CD4-positive, alpha-beta T cell treated with Interleukin-1 beta for 1 hour (primary cell): ENCODE measurements at places on chromosomes 5 and 9.

DNA sequence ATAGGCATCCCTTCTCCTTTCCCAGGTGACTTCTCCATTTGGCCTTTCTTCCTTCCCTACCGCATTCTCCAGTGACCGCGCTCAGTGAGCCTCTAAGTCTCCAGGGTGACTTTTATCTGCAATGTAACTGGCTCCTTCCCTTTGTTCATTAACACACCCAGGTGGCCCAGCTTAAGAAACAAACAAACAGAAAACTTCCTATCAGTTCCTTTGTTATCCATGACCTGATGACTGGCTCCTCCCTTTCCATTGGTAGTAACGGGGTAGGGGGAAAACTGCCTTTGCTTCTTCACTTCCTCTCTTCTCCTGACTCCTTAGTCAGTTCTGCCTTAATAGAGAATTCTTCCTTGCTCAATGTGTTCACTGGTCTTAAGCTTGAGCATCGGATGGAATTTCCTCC is 7.0 kb upstream of the SH3GL2 start:
- no peak for DNase-seq

- no peak for DNase-seq
Measured at GRCh38 chr9:75878488-75878860, 12.0 kb upstream of the PCSK5 start.

DNA sequence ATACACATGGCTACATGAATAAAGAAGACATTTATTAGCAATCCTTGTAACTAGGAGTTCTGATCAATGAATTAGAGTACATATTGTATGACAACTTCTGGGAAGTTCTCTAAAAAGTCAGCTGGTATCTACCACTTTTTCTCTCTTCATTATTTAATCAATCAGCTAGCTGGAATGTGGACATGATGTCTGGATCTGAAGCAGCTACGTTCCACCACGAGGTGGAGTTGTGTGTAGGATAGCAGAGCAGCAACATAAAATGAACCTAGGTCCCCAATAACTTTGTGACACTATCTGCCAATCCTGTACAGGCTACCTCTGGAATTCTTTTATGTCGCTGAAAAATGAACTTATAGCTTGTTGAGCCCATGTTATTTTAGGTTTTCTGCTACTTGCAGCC is 32.9 kb upstream of the ENTREP1 start:
- no peak for DNase-seq

GRCh38 chr9:124429530-124429867 is 14.3 kb upstream of the PSMB7 start:
- DNase-seq = no peak

DNA sequence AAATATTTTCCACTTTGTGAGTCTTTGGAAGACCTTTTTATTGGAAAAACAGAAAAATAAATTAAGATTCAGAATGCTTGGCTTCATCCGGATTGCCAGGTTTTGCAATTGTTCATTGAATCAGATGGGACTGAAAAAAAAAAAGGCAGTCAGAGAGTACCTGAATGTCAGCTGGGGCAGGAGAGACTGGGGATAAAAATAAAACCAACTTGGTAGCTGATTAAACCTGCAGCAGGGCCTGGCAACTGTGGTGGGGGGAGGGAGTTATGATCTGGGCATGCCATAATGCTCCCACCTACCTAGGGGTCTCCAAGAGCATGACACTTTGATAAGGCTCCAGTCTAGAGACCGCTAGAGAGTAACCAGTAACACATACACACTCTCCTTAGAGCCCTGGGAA is 454.4 kb downstream of the DTWD2 start:
- no peak for DNase-seq

- DNase-seq = no peak
Measured at GRCh38 chr9:106771608-106772007, 91.4 kb upstream of the ZNF462 start.
